ENCODE measurements at places on chromosomes 4 and X. TPM values are rescaled to one million over a fixed set of nuclear protein-coding genes. Genes with fewer than 3 reads are reported as not detected.

DNA sequence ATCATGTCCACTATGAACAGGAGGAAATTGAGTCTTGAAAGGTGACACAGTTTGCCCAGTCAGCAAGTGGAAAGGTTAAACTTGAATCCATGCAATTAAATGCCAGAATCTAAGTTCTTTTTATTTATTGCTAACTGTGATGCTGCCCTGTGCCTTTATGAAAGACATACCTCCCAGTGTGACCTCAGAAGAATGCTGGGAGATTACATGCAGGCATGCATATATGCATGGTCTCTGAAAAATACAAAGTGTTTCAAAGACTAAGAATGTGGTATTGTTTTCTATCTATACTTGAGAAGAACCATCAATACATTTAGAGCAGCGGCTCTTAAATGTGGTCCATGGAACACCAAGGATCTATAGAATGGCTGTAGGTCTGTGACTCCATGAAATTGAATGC, 45.6 kb downstream of the CCDC149 start:
- no peaks in the 10 kb centered on the region for H3K27me3 ChIP-seq
- no peaks in the 10 kb centered on the region for H3K4me1 ChIP-seq
- DNase-seq: no peak
- H3K36me3 ChIP-seq: no peaks in the 10 kb centered on the region
- H3K27ac ChIP-seq: no peak overlapping the region

SUPT20HL2 gene
- not detected for total RNA-seq

DNA sequence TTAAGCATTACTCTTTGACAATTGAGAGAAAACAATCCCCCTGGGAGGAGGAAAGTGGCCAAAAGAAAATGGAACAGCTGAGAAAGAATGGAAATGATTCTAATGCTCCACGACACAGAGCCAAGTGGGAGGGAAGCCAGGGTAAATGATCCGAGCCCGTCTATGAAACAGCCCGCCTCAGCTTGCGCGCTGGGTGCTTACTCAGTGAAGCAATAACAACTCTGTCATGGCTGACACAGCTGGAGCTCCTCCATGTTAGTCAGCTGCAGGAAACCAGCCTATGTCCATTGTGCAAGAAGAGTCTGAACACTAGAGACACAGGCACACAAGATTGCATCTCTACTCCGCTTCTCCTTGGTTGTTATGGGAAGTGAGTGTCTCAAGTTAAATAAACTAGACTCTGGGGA, 19.3 kb downstream of the NOA1 start:
- no peak overlapping the region for H3K4me3 ChIP-seq
- no peak overlapping the region for H3K27ac ChIP-seq
- no peak for DNase-seq
- peaks cover 11% of the 10 kb centered on the region for H3K36me3 ChIP-seq
- no peaks in the 10 kb centered on the region for H3K4me1 ChIP-seq

- no peak overlapping the region for H3K27ac ChIP-seq
- no peaks in the 10 kb centered on the region for H3K36me3 ChIP-seq
- H3K4me1 ChIP-seq: peaks cover 7% of the 10 kb centered on the region
- DNase-seq: no peak
- peaks cover 13% of the 10 kb centered on the region for H3K27me3 ChIP-seq
- H3K4me3 ChIP-seq: no peak overlapping the region
These were observed 58.8 kb upstream of the TRPC3 start for GRCh38 chr4:122010610-122011009.

GRCh38 chrX:9390693-9391368, 74.0 kb upstream of the TBL1X start:
- no peak overlapping the region for H3K4me3 ChIP-seq
- no peak overlapping the region for H3K27ac ChIP-seq
- H3K27me3 ChIP-seq: no peaks in the 10 kb centered on the region
- no peak for DNase-seq

- peaks cover 4% of the 10 kb centered on the region for H3K4me1 ChIP-seq
- H3K36me3 ChIP-seq: peaks cover 1% of the 10 kb centered on the region
- no peak for DNase-seq
These were observed 1.1 kb downstream of the PCDH19 start for GRCh38 chrX:100408713-100409609.

GRCh38 chr4:121237069-121237399, 72.9 kb upstream of the TNIP3 start:
- DNase-seq: no peak
- H3K27me3 ChIP-seq: no peaks in the 10 kb centered on the region
- no peaks in the 10 kb centered on the region for H3K4me1 ChIP-seq
- H3K36me3 ChIP-seq: no peaks in the 10 kb centered on the region
- H3K27ac ChIP-seq: no peak overlapping the region

- H3K4me3 ChIP-seq: no peak overlapping the region
- no peaks in the 10 kb centered on the region for H3K27me3 ChIP-seq
- no peak overlapping the region for H3K27ac ChIP-seq
These were observed 57.7 kb upstream of the UGT2B7 start for GRCh38 chr4:69038582-69038981.

NLGN3 gene
- total RNA-seq: 1.6 TPM

DNA sequence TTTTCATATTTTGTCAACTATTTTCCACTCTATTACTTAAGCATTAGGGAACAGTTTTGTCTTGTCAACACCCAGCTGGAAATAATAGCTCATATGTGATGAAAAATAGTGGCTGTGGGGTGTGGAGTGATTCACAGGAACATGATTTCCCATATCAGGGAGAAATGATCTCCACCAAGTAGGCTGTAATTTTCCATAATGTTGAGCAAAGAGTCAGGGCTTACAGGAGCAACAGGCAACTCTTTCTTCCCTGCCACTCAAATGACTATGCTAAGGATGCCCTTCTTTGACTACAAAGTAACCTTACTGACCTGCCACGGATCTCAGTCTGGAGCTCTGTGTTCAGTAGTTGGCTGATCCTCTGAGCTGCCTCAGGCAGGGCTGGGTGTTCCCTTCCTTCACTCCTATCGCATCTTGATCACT, 90.0 kb upstream of the GATB start:
- H3K36me3 ChIP-seq: no peaks in the 10 kb centered on the region
- no peaks in the 10 kb centered on the region for H3K4me1 ChIP-seq
- no peak for DNase-seq
- no peak overlapping the region for H3K27ac ChIP-seq
- no peak overlapping the region for H3K4me3 ChIP-seq
- peaks cover 5% of the 10 kb centered on the region for H3K27me3 ChIP-seq

DNA sequence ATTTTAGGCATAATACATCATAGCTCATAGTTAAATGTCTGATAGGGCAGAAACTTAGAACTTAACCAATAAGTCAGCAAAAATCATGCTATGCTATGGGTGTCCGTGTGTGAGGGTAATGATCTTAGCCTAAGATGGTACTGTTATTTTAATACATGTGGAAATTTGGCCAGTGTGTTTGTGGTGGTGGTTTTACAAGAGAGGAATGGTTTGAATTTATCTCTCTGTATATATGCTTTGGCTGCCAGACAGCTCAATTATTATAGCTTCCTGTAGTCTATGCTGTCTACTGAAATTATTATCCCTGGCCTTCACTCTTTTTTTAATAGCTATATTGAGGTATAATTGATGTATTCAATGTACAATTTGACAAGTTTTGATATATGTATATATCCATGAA, 21.3 kb downstream of the ZNF330 start:
- H3K27ac ChIP-seq: no peak overlapping the region
- no peak overlapping the region for H3K4me3 ChIP-seq
- H3K27me3 ChIP-seq: peaks cover 4% of the 10 kb centered on the region
- peaks cover 15% of the 10 kb centered on the region for H3K4me1 ChIP-seq

DNA sequence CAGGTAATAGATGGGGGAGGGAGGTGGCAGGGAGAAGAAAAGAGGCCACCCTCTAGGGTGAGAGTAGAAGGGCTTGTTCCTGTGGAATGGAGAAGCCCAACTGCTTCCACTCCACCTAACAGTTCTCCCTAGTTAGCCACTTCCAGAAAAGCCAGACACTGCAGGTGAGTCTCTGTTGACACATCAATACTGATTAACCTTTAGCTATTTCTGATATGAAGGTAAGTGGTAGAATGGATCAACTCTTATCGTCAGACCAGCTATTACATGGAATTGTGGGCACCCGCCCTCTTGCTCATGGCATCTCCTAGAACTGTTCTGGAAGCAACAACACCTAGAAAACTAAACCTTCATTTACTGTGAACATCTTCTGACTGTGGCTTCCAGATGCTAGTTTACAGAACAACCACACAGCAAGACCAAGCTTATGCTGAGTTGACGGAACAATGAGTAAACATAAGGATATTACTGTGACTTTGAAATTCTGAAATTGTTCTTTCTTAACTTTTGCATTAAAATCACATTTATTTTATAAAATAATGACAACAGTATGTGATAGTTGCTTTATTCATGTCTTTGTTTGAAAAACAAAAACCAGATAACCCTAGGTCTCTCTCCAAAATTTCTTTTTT, 44.7 kb downstream of the ANXA3 start:
- H3K27ac ChIP-seq: no peak overlapping the region
- no peaks in the 10 kb centered on the region for H3K27me3 ChIP-seq
- H3K36me3 ChIP-seq: no peaks in the 10 kb centered on the region
- no peak for DNase-seq
- no peak overlapping the region for H3K4me3 ChIP-seq

Data from activated CD4-positive, alpha-beta T cell treated with anti-CD3 and anti-CD28 coated beads, Interleukin-2, amount 10 ng/mL, durations not matched to agents 7 days and 5 days (primary cell).